Activated CD8-positive, alpha-beta memory T cell treated with anti-CD3 and anti-CD28 coated beads for 48 hours (primary cell): ENCODE measurements at places on chromosomes 12 and 14.

DNA sequence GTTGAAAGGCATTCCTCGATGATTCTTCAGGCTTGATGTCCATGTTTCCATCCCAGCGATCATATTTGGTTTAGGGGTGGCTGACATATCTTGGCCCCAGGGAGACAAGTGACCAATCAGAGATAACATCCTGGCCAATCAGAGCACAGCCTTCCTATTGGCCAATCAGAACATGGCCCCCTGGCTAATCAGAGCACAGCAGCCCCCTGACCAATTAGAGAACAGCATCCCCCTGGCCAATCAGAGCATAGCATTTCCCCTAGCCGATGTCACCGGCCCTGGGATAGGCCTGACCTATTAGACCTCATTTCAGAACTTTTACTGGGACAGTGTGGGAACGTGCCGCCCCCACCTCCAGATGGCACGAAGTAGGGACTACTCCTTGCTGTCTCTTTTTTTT is 182.2 kb downstream of the AACS start:
- no peak for DNase-seq

- no peak for DNase-seq
Measured at GRCh38 chr14:102693006-102693755, 84.1 kb upstream of the TRAF3 start.

- DNase-seq, result no peak
Measured at GRCh38 chr12:104710940-104711689, 247.0 kb downstream of the SLC41A2 start.

DNA sequence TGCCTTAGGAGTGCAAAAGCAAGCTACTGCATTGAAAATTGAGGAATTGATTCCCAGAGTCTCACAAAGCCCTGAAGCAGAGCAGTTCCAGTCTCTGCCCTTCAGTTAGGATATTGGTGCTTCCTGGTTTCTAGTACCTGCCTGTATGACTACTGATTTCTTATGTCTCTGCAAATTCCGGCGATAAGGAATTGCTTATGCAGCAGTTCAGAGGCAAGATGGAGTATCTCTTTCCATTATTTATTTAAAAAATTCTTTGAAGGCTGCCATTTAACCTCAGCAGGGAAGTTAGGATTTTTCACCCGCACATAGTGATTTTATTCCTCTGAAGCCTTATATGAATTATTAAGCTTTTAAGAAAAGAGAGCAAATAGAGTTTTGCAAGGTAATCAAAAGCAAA is 184.9 kb upstream of the SSTR1 start:
- no peak for DNase-seq

- DNase-seq, result no peak
Measured at GRCh38 chr14:98085751-98086150, 1186.2 kb downstream of the BCL11B start.

GRCh38 chr14:78595797-78596196 is 425.6 kb downstream of the NRXN3 start:
- DNase-seq, result no peak
